ENCODE measurements at places on chromosomes 7 and 10. TPM values are rescaled to one million over a fixed set of nuclear protein-coding genes. Genes with fewer than 3 reads are reported as not detected.
A peak's percentile ranks its signal among the peaks of the same experiment; 100 is the strongest.

DNA sequence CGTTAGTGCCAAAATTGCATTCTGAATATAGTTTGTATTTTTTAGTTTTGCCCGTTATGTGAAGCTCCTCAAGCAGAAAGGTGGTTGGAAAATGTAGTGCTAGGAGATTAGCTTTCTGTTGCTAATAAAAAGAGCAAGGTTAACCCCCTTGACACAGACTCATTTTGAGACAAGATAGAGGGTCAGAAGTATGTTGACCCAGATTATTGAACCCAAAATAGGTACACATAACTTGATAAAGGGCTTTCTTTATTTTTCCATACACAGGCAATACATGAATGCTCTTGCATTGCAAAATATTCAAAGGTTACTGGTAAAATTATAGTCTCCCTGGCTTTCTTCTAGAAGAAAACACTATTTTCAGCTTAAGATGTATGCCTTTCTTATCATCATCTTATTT, 10.0 kb upstream of the PON2 start:
- no peaks in the 10 kb centered on the region for H3K4me1 ChIP-seq
- H3K27ac ChIP-seq = no peak overlapping the region
- no peaks in the 10 kb centered on the region for H3K27me3 ChIP-seq
- no peaks in the 10 kb centered on the region for H3K36me3 ChIP-seq
- no peak for DNase-seq
- no peak overlapping the region for H3K4me3 ChIP-seq

DNA sequence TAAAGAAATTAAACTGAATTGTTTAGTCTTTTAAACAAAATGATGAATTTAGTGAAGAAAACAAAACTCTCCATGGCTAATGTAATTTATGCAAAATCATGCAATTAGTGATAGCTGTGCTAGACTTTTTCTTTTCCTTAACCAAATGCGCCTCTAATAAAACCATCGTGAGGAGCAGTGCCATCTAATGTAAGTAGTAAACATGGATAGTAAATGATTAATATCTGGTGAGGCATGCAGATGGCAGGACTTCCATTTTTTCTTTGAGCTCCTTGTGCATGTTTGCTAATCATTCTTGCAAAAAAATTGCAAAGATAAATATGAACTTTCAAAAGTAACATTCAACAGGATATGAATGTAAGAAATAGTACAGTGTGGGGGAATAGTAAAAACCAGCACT, 2.3 kb downstream of the INSYN2A start:
- no peak overlapping the region for H3K4me3 ChIP-seq
- no peaks in the 10 kb centered on the region for H3K27me3 ChIP-seq
- no peak for DNase-seq
- no peaks in the 10 kb centered on the region for H3K36me3 ChIP-seq
- no peak overlapping the region for H3K27ac ChIP-seq

DNA sequence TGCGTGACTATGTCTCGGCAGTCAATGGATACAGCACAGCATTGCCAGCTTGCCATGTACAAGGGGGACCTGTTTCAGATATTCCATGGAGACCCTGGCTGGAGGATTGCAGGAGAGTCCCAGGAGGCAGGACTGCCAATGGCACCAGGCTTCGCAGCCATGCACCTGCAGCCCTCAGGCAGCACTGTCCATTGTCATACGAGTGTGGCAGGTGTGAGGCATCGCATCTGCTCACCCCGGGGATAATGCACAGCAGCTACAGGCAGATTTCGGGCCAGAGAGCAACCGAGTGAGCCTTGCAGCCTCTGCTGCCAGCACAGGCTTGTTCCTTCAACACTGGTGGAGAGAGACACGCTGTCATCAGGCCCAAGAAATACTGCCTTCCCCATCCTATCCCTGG, 415.1 kb downstream of the PAXIP1 start:
- H3K4me1 ChIP-seq = no peaks in the 10 kb centered on the region
- no peak overlapping the region for H3K4me3 ChIP-seq
- H3K36me3 ChIP-seq = no peaks in the 10 kb centered on the region
- H3K27ac ChIP-seq = no peak overlapping the region
- no peaks in the 10 kb centered on the region for H3K27me3 ChIP-seq

DNA sequence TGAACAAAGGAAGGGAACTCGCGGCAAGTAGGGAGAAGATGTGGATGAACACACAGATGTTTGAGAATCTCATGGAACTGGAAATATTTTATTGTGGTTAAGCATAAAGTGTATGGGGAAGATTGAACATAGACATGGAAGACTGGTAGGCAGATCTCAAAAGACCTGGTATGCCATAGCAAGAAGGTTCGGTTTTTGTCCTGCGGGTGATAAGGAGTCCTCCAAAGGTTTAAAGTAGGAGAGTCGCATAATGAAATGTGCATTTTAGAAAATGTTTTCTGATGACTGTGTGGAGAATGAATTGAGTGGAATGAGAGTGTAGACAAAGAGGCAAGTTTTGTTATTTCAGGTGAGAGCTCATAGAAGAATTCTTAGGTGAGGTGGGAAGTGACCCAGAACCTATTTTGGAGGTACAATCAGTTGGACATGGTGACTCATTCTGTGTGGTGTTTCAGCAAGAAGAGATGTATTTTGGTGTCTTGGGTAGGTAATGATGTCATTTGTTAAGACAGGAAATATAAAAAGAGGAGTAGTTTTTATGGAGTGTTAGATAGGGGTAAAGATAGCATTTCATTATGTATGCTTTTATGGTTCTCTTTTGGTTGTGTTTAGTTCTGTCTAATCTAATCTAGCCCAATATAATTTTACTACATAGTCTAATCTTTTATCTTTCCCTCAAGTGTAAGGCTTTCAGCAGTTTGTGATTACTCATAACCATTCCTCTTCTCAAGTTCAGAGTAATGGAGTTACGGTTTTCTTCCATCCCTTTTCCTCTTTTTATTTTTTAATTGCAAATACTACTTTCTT, 239.2 kb downstream of the EXOC4 start:
- H3K36me3 ChIP-seq = no peaks in the 10 kb centered on the region
- H3K4me3 ChIP-seq = no peak overlapping the region
- H3K27me3 ChIP-seq = no peaks in the 10 kb centered on the region
- DNase-seq = no peak

DNA sequence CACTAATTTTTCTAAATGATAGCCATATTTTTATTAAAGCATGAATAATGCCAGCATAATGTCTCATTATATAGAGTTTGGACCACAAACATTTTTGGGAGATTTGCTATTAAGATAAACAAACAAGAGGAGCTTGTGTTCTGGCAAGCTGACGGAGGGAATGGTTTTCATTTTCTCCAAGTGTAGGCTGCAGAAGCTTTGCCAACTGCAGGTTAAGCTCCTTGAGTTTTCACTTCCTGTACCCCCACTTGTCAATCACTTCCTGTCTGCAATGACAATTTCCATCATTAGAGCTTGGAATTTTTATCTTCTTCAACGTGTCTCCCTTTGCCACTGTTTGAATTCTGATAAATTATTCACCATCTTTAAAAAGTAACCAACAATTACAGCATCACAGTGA, 13.4 kb downstream of the EBF3 start:
- H3K27me3 ChIP-seq = peaks cover 12% of the 10 kb centered on the region
- no peak overlapping the region for H3K4me3 ChIP-seq
- no peaks in the 10 kb centered on the region for H3K36me3 ChIP-seq
- DNase-seq = no peak
- peak overlapping the region; percentile 92 for H3K27ac ChIP-seq
- H3K4me1 ChIP-seq = peaks cover 59% of the 10 kb centered on the region

GRCh38 chr10:22816298-22816653, 101.9 kb upstream of the PIP4K2A start:
- H3K36me3 ChIP-seq = no peaks in the 10 kb centered on the region
- H3K4me1 ChIP-seq = no peaks in the 10 kb centered on the region

- no peak for DNase-seq
- H3K27me3 ChIP-seq = no peaks in the 10 kb centered on the region
- no peaks in the 10 kb centered on the region for H3K36me3 ChIP-seq
- no peak overlapping the region for H3K27ac ChIP-seq
- H3K4me3 ChIP-seq = no peak overlapping the region
These were observed 220.8 kb downstream of the BICC1 start for GRCh38 chr10:58733436-58733835.

DNA sequence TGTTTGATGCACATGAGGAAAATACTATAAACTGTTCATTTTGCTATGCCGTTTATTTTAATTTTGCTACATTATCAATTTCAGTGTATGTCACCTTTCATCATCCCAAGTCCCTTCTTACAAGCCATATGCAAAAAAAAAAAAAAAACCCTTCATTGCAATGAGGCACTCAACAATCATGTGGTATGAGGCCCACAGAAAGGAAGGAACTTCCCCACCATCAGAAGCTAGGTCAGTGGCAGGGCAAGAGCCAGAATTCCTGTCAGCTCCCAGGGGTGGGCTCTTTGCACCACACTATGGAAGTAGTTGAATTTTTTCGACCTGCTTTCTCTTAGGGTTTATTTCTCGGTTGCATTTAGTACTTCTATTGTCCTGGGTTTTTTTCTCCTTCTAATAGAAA, 75.4 kb downstream of the NOC3L start:
- no peak for DNase-seq
- no peaks in the 10 kb centered on the region for H3K4me1 ChIP-seq
- no peak overlapping the region for H3K27ac ChIP-seq
- H3K36me3 ChIP-seq = no peaks in the 10 kb centered on the region
- H3K4me3 ChIP-seq = no peak overlapping the region

GRCh38 chr7:128263420-128263819, 22.3 kb downstream of the LEP start:
- peaks cover 41% of the 10 kb centered on the region for H3K27me3 ChIP-seq
- no peak overlapping the region for H3K27ac ChIP-seq
- peaks cover 11% of the 10 kb centered on the region for H3K4me1 ChIP-seq
- no peak overlapping the region for H3K4me3 ChIP-seq

OPALIN gene
- polyA plus RNA-seq = not detected

DNA sequence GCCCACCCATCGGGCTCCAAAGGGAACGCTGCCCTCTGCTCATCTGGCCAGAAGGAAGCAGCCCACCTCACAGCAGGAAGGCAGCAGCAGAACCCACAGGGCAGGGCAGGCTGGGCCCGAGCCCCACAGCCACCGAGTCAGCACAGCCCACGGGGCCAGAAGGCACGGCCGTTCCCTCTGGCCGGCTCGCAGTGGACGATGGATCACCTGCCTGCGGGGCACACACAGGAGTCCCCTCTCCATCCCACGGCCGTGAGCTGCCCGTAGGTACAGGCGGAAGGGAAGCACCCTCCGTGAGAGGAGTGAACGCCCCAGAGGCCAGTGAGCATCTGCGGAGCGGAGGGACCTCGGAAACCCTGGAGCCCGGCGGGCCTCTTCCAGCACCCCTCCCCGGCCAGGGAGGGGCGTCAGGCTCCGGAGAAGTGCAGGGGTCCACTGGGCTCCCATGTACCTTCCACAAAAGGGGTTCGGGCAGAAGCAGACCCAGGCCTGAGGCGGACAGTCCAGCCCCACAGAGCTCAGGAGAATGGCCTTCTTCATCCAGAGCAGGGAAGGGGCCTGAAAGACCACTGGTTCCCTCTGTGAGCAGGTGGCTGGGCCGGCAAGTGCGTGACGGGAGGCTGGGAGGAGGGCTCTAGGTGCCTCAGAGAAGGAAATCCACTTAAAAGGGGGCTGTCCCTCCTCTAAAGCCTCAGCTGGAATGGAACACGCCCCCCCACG, 11.7 kb downstream of the NUDT1 start:
- H3K4me1 ChIP-seq = peaks cover 12% of the 10 kb centered on the region
- no peak overlapping the region for H3K4me3 ChIP-seq
- H3K27ac ChIP-seq = no peak overlapping the region
- no peaks in the 10 kb centered on the region for H3K27me3 ChIP-seq
- H3K36me3 ChIP-seq = no peaks in the 10 kb centered on the region

DNA sequence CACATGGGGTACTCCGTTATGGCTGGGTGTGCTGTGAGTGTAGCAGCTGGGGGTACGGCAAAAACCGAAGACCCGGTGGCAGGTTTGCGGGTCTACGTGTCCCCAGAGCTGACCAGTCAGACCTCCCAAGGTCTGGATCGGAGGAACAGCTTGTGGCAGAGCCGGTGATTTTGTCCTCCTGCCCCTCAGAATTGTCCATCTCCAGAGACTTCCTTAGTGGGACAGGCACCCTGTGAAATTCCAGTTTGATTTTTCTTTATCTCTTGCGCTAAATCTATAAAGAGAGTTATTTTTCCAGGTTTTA, 1.0 kb downstream of the EIF3B start:
- peak overlapping the region; percentile 98 for H3K4me3 ChIP-seq

GRCh38 chr7:79319369-79319768, 134.1 kb downstream of the MAGI2 start:
- H3K4me3 ChIP-seq = no peak overlapping the region
- DNase-seq = no peak
- H3K27ac ChIP-seq = no peak overlapping the region
- H3K27me3 ChIP-seq = no peaks in the 10 kb centered on the region

DNA sequence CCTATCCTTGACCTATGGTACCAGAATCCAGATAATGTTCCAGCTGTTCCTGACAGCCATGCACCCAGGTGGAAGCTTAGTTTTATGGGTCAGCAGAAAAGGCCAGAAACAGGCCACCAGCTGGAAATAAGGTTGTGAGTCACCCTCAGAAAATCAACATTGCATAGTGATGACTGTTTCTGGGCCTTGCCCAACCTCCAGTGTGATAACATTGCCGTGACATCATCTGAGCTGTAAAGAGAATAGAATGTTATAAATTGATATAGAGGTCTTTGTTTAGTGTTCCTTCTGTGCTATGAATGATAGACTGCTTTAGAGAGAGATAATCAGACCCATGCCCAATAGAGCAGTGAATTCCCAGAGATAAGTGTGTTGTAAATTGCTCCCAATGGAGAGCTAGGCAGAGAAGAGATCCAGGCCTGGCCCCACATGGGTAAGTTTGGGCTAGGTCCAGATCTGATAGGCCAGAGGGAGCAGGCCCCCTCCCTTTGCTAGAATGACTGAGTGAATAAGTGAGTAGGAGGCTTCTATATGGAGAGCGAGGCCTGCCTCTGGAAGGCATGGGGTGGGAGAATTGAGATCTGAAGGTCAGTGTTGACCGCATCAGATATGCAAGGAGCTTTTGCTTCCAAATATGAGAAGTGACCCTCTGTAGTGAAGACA, 14.2 kb upstream of the HPS1 start:
- H3K4me1 ChIP-seq = peaks cover 16% of the 10 kb centered on the region
- H3K36me3 ChIP-seq = no peaks in the 10 kb centered on the region
- H3K27ac ChIP-seq = peak overlapping the region; percentile 72
- H3K27me3 ChIP-seq = peaks cover 15% of the 10 kb centered on the region
- no peak overlapping the region for H3K4me3 ChIP-seq

NUTM2E gene
- 0.28 TPM for polyA plus RNA-seq

SFMBT2 gene
- polyA plus RNA-seq = 4.2 TPM

DNA sequence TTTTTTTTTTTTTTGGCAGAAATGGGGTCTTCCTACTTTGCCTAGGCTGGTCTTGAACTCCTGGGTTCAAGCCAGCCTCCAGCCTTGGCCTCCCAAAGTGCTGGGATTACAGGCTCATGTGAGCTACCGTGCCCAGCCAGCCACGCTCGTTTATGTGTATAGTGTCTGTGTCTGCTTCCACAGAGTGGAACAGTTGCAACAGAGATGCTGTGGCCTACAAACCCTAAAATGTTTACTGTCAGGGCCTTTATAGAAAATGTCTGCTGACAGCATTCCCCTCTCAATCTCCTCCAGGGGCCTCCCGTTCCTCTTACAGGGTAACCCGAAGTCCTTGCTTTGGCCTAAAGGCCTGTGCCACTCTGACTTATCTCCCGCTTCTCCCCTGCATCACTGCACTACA, 87.6 kb upstream of the LEP start:
- peaks cover 35% of the 10 kb centered on the region for H3K27me3 ChIP-seq
- DNase-seq = no peak
- no peak overlapping the region for H3K4me3 ChIP-seq
- H3K36me3 ChIP-seq = no peaks in the 10 kb centered on the region
- H3K4me1 ChIP-seq = no peaks in the 10 kb centered on the region
- no peak overlapping the region for H3K27ac ChIP-seq

- H3K27me3 ChIP-seq = no peaks in the 10 kb centered on the region
- no peaks in the 10 kb centered on the region for H3K4me1 ChIP-seq
- no peak overlapping the region for H3K27ac ChIP-seq
- no peak overlapping the region for H3K4me3 ChIP-seq
- DNase-seq = no peak
- H3K36me3 ChIP-seq = no peaks in the 10 kb centered on the region
These were observed 66.9 kb downstream of the BBS9 start for GRCh38 chr7:33196221-33196620.

Data from heart right ventricle (tissue), 16 donors.